ENCODE measurements at places on chromosomes 4 and X.

DNA sequence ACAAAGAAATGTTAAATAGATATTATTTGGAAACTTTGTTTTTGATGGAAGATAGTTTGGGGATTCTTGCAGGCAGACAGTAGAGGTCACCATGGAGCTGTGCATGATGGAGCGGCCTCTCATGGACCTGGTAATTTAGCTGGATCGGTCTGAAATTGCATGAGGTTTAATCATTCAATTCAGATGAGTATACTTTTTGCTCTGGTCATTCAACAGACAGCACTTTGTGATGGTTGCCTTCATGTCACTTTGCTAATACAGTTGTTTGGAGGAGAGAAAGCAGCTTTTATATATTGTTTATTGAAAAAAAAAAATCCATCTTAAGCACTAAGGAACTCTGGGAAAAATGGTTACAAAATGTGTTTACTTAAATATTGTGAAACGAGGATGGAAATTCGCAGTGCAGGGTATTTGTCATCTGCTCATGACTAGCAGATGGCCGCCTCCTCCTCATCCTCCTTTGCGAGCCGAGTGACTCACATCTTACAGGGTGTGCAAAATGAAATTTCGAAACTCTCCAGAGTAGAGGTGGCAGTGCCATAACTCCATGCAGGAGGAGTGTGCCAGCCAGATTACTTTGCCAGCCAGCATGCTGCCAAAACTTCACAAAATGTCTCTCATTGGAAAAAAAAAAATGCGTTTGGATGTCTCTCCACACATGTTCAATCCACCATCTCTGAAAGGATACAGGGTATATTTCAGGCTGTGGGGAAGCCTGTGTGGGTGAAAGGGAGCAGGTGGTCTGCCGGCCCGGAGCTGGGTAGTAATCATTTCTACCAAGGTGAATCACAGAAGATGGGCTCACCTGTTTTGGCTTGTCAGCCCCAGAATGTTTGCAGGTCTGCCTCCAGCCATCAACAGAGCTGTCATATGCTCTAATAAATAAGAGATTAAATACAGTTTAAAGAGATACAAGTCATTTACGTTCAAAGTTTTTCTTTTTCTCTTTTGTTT, 314.9 kb upstream of the DIPK2B start:
- peak; percentile 91 for DNase-seq

- DNase-seq: no peak
Observed at GRCh38 chrX:150156615-150157014, 206.5 kb upstream of the MAMLD1 start.

- no peak for DNase-seq
Observed at GRCh38 chrX:105101378-105101777, 119.1 kb downstream of the TEX13A start.

- DNase-seq: no peak
Observed at GRCh38 chr4:80931631-80932081, 98.9 kb upstream of the BMP3 start.

DNA sequence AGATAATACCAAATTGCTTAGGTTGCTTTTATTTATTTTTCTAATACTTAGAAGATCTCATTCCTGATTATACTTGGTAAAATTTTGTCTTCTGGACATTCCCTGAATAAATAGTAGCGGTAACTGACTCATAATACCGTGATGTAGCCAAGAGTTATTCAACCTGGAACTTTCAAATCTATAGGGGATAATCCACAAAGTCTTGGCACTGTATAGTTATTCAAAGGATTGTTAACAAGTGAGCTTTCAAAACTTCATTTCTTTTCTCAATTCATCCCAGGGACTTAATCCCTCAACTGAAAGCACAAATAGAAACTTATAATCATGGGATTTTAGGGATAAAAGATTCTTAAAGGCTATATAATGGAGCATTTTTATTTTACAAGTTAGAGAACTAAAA, 1383.3 kb downstream of the FAM133A start:
- DNase-seq: no peak

GRCh38 chr4:139892973-139893736, 227.5 kb downstream of the MGST2 start:
- no peak for DNase-seq

DNA sequence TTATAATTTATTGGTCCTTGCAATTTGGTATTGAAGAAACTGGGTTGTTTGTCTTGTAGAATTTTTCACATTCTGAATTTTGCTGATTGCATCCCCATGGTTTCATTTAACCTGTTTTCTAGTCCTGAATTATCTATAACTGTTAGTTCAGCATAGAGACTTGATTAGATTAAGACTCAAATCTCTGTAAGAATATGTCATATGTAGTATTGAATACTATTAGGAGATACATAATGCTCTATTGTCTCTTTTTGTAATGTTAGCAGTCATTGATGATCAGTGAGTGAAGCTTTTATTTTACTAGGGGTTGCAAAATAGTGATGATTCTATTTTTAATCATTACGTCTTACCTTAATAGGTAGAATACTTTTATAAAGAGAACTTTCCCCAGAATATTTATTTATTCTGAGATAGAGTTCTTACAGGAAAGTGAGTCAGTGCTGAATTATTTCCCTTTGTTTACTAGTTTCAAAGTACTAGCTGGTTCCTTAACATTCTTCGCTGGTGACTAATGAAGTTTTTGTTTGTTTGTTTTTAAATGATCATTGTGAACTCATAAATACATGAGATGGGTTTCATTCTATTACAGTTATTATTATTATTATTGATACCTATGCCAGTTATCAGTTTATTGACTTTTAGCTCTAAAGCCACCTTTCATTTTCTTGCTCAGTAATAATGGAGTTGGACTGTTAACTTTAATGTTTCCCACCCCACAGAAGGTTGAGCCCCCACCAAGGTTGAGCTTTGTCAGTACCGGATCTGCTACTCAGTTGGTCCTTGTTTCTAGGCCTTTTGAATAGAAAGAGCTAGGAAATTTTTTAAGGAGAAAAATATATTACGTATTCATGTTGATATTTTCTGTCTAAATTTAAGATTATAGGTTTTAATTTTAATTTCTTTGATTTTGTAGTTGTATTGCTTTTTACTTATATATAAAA, 102.3 kb downstream of the LARP1B start:
- no peak for DNase-seq

DNA sequence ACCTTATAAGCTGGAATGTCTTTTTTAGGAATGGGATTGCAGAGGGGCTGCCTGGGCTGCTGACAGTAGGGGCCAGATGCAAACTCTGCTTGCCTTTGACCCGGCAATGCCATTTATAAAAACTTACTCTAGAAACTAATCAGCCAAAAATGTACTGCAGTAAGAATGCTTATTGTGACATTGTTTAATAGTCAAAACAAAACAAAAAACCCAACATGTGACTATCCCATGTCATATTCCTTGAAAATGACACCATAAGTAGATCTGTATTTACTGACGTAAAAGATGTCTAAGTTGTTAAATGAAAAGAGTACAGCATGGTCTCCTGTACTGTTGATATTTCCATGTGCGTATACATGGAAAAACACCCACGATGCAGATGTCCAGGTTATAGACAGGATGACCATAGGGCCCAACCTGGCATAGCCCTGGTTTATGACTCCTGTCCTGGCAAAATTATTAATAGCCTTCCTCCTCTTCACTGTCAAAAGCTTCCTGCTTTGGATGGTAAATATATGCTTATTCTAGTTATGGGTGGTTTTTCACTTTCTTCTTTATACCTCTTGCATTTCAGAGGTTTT, 138.9 kb downstream of the PTTG2 start:
- DNase-seq: no peak
